ENCODE measurements at places on chromosomes 7 and 10.
A peak's percentile ranks its signal among the peaks of the same experiment; 100 is the strongest.

DNA sequence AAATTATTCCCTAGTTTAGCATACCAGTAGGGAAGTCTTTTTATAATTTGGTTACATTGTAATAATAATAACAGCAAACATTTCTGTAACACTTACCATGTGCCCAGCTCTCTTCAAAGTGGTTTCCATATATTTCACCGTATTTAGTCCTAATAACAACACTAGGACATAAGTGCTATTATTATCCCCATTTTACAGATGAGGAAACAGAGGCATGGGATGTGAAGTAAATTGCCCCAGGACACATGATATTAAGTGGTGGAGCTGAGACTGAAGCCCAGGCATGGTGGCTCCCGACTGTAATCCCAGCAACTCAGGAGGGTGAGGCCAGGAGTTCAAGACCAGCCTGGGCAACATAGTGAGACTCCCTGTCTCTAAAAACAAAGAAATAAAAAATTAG, 5.1 kb downstream of the PHYH start:
- DNase-seq: no peak

GRCh38 chr7:44388089-44388970, 62.9 kb upstream of the CAMK2B start:
- DNase-seq: no peak

- no peak for DNase-seq
Observed at GRCh38 chr10:81872206-81872862, 2.7 kb upstream of the NRG3 start.

- no peak for DNase-seq
Observed at GRCh38 chr10:99123336-99123735, 112.3 kb downstream of the HPSE2 start.

- DNase-seq: peak; percentile 75
Observed at GRCh38 chr10:110209926-110210673, 2.7 kb downstream of the MXI1 start.

- no peak for DNase-seq
Observed at GRCh38 chr10:17263580-17263979, 35.5 kb downstream of the VIM start.

GRCh38 chr7:128829391-128830166, 627 bp upstream of the FLNC start:
- no peak for DNase-seq

DNA sequence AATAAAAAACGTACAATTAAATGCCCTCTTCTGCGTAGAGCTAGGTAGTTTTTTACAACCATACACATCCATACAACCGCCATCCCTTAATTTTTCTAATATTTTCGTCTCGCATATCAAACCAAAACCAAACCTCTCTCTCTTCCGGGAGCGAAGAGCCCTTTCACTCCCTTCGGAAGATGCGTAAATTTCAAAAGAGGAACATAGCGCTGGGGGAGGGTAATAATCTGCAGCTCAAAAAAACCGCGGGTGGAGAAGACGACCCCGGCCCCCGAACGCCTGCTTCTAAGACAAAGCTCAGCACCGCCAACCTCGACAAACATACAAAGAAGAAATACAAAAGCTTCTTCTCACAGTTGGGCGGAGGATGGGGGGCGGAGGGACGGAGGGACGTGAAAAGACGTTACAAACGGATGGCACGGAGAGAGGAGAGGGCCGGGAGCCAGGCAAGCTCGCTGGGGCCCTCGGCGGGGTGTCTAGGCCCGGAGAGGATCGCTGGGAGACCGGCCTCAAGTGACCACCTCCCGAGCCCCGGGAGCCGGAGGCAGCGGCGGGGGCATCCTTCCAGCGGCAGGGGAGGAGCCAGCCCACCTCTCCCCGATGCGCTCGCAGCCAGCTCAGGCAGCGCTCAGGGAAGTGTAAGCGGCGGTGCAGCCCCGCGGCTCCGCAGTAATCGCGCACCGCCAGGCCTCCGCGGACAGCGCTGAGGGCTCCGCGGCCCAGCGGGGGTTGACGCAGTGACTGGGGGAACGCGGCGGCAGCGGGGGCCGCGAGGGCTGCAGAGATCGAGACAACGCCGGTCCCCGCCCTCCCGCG, 851 bp downstream of the MKRN1 start:
- DNase-seq: peak; percentile 63

DNA sequence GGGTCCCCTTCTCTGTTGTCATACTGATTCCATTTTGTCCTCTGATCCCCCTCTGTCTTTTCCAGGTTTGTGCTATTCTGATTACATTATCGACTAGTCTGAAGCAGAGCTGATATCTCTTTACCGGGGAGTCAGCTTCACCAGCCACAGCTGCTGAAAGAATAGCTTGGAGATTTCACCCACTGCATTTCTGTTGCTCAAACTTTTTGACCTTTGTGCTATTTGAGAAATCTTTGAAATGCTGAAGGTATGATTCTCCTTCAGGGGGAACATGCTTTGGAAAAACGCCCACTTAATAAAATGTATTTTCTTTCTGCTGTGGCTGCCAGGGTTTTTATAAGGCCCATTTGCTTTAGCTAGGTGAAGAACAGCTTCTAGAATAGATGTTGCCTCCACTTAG, 197.8 kb upstream of the TCF7L2 start:
- DNase-seq: no peak

DNA sequence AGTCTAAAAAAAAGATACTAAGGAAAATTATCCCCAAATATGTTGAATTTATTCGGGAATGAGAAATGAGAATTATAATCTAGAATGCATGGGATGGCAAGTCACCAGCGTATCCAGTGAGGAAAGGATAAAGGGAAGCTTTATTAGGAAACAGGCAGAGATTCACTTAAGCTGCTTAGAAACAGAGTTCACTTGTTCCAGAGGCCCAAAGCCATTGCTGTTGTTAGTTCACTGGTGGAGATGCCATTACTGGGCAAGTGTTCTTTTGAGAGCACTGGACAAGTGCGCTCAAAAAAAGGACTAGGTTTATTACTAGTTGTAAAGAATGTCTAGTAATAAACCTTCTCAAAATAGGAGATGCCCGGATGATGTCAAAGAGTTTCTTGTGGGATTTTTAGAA, 51.2 kb downstream of the MICU1 start:
- no peak for DNase-seq

DNA sequence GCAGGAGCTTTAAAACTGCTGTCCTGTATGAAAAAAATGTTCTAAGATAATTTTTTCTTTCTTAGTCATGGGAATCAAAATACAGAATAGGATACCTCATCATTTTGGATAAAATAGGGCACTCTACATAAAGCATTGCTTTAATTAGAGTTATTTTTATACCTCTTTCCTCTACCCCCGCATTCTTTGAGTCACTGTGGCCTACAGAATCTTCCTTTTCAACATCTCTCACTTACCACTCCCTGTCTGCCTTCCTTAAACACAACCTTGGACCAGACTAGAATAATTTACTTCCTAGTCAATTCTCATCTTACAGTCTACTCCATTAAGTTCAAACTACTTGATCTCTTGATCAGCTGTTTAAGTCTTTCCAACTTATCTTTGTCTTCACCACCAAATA, 462.3 kb downstream of the PHTF2 start:
- DNase-seq: no peak

GRCh38 chr7:13541326-13541725, 448.1 kb downstream of the ETV1 start:
- DNase-seq: no peak

GRCh38 chr7:78172267-78172757, 373.7 kb downstream of the PHTF2 start:
- no peak for DNase-seq

- peak; percentile 53 for DNase-seq
Observed at GRCh38 chr7:129188372-129188891, at the start of gene SMO. Gene SMO (plus strand): TSS chr7:129188633. CDS start chr7:129189152, 519 bp downstream.

GRCh38 chr10:818526-819220, 112.8 kb downstream of the LARP4B start:
- no peak for DNase-seq

DNA sequence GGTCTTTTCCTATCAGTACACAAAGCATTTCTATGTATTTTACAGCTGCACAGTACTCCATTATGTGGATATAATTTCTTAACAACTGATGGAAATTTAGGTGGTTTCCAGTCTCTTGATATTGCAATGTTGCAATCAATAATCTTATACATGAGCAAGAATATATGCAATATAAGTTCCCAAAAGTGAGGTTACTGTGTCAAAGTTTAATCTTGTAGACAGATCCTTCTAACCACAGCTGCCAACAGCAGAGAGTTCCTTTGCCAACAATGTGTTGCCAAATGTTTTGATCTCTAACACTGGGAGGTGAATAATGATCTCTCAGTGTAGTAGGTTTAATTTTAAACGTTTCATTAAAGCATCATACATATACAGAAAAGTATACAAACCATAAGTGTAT, 54.5 kb downstream of the CUL2 start:
- no peak for DNase-seq

- DNase-seq: no peak
Observed at GRCh38 chr10:18140149-18140956, at the start of gene CACNB2. Gene CACNB2 (plus strand): TSS chr10:18140424.

DNA sequence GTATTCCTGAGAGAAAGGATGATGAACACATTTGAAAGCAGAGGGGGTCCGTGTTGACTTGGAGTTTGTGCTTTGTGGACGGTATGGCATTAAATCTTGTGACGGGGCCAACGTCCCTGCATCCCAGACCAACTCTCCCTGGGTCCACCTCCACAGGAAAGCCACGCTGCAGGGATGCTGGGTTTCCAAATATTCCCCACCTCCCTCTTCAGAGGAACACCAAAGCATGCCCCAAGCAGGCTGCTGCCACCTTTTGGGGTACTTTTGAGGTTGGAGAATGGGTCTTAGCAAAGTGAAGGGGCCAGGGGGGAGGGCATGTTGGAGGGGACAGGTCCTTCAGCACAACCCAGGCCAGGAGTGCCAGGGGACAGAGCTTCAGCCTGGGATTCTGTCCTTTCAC, 504.4 kb downstream of the TCERG1L start:
- DNase-seq: no peak

DNA sequence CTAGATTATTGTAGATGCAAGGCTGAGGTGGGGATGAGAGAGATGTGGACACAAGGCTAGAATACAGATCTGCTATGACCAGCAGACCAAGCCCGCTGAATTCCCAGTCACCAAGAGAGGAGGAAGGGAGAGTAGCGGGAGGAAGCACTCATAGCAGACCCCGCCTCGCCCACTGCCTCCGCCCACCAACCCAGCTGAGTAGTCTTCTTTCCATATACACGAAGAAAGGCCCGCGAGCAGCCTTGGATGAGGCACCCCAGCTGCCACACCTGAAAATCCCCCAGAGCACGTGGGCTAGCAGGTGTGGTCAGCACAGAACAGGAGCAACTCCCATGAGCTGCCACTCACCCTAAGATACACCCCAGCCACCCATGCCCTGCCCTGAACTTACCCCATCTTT, 7.9 kb upstream of the H2BK1 start:
- DNase-seq: no peak

DNA sequence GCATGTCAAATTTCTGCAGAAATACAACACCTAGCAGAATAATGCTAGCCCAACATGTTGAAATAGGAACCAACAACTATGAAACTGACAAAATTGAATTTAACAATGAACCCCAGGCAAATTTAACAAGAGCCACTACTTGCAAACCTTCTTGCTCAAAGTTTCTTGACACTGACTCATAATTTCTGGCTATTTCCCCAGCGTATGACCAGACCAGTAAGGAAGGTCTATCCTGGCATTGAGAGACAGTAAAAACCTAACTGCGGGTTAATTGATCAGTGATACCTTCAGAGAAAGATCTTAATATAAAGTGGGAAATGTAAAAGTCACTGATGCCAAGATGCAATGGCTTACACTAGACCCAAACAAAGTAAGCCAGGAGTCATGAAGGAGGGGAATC, 510.1 kb downstream of the ARL4A start:
- no peak for DNase-seq

- no peak for DNase-seq
Observed at GRCh38 chr7:136857573-136857972, 10.9 kb upstream of the CHRM2 start.

- DNase-seq: no peak
Observed at GRCh38 chr7:13639396-13639795, 350.1 kb downstream of the ETV1 start.

DNA sequence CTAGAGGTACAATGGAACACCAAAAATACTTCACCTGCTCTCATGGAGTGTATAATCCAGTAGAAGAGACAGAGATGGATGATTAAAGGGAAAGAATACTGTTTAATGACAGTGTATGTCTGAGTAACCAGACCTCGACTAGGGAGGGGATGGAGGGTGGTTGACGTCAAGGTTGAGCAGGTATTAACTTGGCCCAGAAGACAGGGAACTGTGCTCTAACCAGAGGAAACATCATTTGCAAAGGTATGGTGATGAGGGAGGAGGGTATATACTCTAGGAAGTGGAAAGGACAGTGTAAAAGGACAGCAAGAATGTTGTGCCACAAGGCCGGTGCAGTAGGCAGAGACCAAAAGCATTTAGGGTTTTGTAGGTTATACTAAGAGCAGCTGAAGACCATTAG, 2.9 kb downstream of the MIOS start:
- DNase-seq: no peak

DNA sequence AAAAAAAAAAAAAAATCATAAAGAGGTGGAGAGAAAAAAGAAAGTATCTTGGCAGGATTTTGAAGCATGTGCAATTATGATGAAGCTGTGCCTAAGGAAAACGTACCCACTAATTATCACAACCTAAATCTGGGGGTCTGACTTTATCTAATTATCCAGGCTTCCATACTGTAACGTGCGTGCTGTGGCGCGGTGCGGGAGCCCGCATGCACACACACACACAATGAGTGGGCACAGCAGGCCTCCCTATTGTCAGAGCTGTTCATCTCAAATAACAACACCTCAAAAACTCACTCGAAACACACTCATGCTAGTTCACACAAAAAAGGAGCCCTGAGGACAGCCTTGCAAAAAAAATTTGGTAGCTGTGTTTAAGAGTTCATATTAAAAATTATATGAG, 31.9 kb downstream of the BEND7 start:
- DNase-seq: no peak

DNA sequence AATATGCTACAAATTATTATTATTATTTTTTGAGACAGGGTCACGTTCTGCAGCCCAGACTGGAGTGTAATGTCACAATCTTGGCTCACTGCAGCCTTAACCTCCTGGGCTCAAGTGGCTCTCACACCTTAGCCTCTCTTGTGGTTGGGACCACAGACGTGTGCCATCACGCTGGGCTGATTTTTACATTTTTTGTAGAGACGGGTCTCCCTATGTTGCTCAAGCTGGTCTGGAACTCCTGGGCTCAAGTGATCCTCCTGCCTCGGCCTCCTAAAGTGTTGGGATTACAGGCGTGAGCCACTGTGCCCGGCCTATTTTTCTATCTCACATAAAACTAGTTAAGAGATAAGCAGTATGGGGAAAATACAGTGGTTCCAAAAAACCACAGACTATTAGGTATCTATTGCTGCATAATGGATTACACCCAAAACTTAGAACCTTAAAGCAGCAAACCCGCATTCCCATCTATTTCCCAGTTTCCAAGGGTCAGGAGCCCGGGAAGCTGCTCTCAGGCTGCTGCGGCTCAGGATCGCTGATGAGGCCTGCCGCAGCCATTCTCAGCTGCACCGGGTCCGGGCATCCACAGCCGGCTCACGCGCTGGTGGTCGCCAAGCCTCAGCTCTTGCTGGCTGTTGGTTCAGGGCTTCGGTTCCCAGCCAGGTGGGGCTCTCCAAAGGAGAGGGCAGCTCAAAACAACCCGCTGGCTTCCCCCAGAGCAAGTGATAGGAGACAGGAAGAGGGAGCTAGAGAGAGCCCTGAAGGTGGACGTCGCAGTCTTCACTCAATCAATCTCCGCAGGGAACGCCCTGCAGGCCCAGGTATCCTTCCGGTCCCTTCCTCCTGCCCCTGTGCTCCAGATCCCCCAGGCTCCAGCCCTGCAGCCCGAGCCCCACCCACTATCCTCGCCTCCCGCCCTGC, 128.2 kb downstream of the UBE2H start:
- DNase-seq: no peak
